Type B pancreatic cell (in vitro differentiated cells): ENCODE measurements at places on chromosomes 5 and 9.

GRCh38 chr9:96172797-96173196 is 129.2 kb downstream of the HSD17B3 start:
- no peak overlapping the region for H3K27ac ChIP-seq
- H3K4me3 ChIP-seq: no peak overlapping the region
- peaks cover 25% of the 10 kb centered on the region for H3K4me1 ChIP-seq
- DNase-seq: no peak
- H3K27me3 ChIP-seq: peaks cover 2% of the 10 kb centered on the region
- H3K36me3 ChIP-seq: no peaks in the 10 kb centered on the region

DNA sequence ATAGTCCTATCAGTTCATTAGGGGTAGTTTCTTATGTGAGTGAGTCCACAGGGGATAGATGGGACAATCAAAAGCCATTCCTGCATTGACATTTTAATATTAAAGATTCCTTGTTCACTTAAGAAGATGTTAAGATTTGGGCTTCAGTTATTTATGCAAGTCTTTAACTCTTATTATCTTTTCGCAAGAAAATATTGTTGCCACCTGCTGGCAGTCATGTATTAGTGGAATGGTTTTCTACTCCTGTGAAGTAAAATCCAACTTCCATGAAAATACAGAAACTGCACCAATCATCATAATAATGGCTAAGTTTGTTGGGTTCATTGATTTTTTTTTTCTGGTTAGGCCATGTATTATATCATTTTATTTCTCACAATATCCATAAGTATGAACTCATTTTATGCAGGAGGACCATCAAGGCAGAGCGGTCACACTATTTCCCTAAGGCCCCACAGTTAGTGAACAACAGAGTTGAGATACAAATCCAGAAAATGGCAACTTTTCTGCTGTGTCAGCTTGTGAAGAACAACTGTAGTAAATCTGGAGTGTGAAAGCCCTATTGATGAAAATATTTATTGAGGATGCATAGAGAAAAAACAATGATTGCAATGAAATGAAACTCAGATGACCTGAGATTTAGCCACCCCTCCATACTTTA is 88.5 kb upstream of the TXNDC8 start:
- H3K4me3 ChIP-seq: no peak overlapping the region
- no peaks in the 10 kb centered on the region for H3K27me3 ChIP-seq
- H3K27ac ChIP-seq: no peak overlapping the region
- no peaks in the 10 kb centered on the region for H3K4me1 ChIP-seq

- no peak overlapping the region for H3K4me3 ChIP-seq
- peaks cover 5% of the 10 kb centered on the region for H3K4me1 ChIP-seq
- no peak overlapping the region for H3K27ac ChIP-seq
- no peaks in the 10 kb centered on the region for H3K27me3 ChIP-seq
- DNase-seq: no peak
Measured at GRCh38 chr5:13316176-13316575, 628.3 kb downstream of the DNAH5 start.

GRCh38 chr9:91376239-91376638 is 14.5 kb upstream of the AUH start:
- H3K27me3 ChIP-seq: no peaks in the 10 kb centered on the region
- DNase-seq: no peak
- no peak overlapping the region for H3K4me3 ChIP-seq
- no peaks in the 10 kb centered on the region for H3K36me3 ChIP-seq
- H3K27ac ChIP-seq: no peak overlapping the region
- no peaks in the 10 kb centered on the region for H3K4me1 ChIP-seq
